Suppressor macrophage treated with lipopolysaccharide for 1 hour (primary cell): ENCODE measurements at places on chromosomes 11 and 22.

DNA sequence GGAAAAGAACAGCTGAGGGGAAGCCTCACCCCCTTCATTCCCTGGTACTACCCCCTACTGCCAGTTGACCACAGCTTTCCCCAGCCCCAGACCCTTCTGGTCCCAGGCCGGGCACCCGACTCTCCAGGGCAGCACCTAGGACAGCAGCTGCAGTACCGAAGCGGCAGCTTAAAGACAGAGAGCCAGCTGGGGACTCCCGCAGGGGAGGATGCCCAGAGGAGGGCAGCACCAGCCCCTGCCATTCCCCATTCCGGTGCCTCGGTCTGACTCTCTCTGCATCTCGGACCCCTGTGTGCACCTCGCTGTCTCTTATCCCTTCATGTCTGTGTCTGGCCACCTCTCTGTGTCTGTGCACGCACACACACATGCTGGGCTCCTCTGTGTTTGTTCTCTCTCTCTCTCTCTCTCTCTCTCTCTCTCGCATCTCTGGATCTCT is 9.4 kb downstream of the IGSF9B start:
- peak; percentile 9 for DNase-seq

DNA sequence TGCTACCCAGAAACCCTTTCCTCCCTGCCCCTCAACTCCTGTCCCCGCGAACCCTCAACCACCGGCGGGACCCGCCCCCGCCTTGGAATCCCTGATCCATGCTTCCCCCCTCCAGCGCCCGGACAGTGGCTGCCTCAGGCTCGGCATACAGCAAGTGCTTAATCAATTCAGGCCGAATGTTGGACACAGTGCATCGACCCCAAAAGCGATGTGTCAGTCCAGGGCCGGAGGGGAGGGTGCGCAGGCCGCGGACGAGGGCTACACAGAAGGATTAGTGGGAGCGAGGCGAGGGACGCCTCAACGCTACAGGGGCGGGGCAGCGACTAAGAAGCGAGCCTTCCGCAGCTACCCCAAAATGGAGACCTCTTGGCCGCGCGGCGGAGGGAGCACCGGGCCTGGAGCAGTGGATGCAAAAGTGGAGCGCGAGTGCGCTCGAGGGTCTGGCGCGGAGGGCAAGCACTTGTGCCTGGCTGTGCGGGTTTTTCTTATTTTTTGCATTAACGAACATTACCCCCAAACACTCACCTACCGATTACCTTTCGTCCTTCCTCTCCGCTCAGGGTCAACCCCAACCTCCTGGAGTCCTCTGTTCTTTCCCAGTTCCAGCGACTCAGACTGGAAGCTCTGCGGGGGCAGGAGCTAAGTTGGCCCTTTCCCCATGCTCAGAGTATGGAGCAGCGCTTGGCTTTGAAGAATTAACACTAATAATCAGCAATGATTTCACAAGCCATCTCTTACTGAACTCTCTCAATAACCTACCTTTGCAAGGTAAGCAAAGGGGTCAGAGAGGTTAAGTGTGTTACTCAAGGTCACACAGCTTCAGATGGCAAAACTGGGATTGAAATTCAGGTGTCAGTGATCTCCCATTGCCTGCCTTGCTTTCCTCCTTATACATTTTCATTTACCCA is 30.0 kb upstream of the WNT11 start:
- peak; percentile 77 for DNase-seq

GRCh38 chr22:27438271-27438980 is 363.1 kb downstream of the MN1 start:
- DNase-seq = no peak

- DNase-seq = peak; percentile 38
Measured at GRCh38 chr22:23183061-23183698, 2.9 kb downstream of the BCR start.

DNA sequence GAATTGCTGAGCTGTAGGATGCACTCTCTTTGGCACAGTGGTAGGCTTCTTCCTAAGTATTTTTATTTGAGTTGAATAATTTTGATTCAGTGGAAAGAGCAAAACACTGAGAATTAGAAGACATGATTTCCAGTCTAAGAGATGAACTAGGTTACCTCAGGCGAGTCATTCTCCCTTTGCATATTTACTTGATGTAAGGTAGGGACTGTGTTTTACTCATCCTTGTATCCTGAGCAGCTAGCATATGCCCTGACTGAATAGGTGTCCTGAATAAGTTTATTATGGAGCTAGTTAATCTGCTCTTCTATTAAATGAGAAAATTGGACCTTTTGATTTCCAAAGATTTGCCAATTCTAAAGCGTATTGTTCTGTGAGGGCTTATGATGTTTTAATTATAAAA is 50.7 kb downstream of the STIM1 start:
- DNase-seq = no peak

- no peak for DNase-seq
Measured at GRCh38 chr11:62671236-62671607, 251 bp upstream of the UQCC3 start.

DNA sequence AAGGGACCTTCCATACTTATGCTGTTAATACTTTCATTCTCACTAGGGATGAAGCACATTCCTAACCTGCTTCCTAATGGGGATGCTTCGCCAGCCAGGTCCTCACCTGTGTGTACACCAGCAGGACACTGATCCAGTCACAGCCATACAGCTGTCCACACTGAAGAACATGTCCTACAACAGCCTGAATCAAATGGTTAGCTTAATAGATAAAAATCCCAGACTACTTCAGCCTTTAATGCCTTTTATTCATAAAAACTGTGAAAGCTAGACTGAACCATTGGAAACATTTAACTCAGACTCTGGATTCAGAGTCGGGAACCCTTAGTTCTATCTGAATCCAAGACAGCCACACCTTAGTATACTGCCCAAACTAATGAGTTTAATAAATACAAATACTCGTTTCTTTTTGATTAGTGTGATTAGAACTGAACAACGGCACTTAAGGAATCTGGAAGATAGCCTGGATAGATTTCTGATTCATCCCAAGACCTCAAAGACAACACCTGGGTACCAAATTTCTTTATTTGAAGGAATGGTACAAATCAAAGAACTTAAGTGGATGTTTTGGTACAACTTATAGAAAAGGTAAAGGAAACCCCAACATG is 3.3 kb downstream of the FTH1 start:
- no peak for DNase-seq

DNA sequence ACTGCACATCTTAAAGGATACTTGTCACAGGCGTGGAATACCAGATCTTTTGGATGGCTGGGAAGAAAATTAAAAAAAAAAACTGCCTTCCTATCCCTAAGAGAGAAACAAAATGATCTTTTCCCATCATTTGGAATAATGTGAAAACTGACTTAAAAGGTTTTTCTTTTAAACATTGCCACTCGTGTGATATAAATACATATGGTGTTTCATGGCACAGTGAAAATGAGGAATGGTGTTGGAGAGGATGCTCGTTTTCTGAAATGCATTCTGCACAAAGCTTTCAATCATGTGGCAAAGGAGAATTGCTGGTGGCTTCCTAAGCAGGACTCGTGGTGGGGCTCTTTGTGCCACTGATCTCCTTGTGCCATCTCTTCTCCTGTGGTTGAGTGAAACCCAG is 74.9 kb upstream of the LRRC4C start:
- no peak for DNase-seq

GRCh38 chr11:129230006-129230405 is 37.9 kb upstream of the ARHGAP32 start:
- DNase-seq = peak; percentile 37

GRCh38 chr11:73317373-73317772 is 9.3 kb downstream of the ARHGEF17 start:
- DNase-seq = no peak

DNA sequence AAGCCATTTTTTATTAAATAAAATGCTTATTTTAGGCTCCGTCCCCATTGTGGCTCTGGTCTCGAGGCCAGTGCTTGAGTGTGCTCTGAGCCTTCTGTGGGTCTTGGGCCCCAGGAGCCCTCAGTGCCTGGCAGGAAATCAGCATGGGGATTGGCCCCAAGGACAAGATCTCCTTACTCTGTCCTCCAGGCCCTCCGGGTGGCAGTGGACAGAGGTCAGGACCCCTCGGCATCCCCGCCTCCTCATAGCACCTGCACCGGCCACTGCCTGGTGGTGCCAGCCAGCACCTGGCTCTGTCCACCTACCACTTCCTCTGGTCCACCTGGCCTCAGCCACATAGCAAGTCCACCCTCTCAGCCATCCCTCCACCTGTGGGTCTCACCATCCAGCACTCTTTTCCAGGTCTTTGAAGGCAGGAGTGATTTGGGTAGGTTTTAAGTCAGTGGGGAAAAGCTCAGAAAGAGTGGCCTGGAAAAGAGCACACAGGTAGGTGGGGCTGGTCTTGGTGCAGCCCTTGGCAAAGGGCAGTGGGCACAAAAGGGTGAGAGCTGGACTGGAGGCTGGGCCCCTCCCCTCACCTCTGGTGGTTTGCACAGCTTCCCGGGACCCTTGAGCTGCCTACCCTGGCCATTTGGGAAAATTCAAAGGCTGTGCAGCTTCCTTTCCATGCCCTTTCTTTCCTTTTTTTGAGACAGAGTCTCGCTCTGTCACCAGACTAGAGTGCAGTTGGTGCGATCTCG is 3.5 kb downstream of the CLDN5 start:
- no peak for DNase-seq

GRCh38 chr11:23283666-23284065 is 423.4 kb upstream of the CCDC179 start:
- no peak for DNase-seq

GRCh38 chr11:26028393-26028911 is 303.5 kb upstream of the ANO3 start:
- no peak for DNase-seq

DNA sequence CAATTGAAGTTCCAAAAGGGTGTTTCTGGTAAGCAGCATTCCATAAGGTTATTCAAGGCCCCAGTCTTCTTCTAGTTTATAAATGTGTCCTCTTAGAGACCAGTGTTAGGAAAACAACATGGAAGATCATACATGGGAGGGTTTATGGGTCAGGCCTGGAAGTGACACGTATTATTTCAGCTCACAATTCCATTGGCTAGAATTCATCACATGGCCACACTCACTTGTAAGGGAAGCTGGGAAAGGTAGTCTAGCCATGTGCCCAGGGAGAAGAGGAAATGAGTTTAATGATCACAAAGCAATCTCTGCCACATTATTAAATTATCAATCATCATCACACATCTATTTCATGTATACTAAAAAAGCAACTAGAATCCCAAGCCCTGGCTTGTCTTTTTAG is 181.7 kb upstream of the TBCEL start:
- DNase-seq = no peak

- no peak for DNase-seq
Measured at GRCh38 chr11:119317592-119318239, 786 bp upstream of the MCAM start.

DNA sequence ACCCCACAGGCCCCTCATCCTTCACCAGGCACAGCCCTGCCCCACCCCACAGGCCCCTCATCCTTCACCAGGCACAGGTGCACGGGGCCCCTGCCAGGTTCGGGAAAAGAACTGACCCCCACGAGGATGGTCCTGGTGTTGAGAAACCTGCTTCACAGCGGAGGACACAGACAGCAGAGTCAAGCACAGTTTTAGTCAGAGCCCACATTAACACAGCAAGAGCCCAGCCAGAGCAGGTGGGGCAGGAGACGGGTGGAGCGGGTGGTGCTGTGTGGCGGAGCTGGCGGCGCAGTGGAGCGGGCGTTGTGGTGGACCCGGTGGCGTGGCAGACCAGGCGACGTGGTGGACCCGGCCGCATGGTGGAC is 1085.5 kb downstream of the BRD1 start:
- DNase-seq = no peak

- no peak for DNase-seq
Measured at GRCh38 chr11:96215826-96216225, 127.2 kb downstream of the MAML2 start.

DNA sequence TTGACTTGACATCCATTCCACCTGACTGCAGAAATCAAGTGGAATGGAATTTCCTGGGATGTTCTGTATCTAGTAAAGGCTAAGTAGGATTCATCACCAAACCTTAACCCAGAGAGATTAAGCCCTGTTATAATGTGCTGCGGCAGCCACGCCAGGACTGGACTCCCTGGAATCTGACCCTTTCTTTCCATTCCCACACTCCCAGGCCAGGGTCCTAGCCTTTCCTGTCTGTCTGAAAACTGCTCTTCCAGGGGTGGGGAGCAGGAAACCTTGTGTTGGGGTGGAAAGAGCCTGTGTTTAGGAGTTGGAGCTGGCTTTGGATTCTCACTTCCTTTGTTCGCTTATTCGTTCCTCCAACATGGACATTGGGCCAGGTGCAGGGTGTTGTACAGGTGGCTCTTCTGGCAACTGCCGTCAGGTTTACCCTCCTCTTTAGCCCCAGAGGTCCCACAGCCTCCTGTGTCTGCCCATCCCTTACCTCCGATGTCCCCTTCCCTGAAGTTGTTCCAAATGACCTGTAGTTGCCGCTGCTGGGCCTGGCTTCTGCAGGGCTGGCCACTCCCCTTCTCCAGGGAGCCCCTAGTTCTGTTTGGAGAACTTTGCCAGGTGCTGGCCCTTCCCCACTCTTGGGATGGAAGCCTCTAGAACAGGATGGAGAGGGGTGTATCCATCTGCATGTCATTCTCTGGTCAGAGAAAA is 20.5 kb upstream of the PARVB start:
- no peak for DNase-seq

DNA sequence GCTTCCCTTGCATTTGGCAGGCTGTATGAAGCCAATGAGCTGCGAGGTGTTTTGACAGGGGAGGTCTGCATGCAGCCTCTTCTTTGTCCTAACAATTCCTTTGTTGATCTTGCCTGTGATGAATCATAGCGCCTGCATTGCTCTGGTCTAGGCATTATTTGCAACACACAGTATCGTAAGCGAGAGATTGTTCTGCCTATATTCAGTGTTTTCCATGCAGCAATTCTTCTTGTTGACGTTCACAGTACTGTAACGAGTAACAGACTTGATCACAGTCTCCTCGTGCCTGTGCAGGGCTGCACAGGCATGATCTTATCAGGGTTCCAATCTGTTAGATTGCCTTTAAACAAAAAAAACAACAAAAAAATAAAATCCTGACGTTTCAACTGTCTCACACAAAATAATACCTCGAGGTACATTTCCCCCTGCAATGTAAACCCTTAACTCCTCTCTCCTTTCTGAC is 13.9 kb upstream of the ADSL start:
- DNase-seq = no peak

DNA sequence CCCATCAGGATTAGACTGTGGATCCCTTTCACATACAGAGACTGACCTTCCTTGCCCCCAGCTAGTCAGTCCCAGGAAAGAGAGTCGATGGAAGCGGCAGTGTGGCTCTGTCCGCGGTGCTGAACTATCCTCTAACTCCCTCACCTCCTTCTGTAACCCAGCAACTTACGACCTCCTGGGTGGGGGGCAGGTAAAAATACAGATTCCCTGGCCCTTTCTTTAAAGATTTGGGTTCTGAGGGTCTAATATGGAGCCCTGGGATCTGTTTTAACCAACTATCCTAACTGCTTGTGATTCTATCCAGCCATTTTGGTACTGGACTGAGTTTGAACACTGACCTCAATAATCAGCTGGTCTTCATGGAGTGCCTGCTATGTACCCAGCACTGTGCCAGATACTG is 23.2 kb downstream of the MFNG start:
- peak; percentile 63 for DNase-seq

GRCh38 chr11:76267556-76267955 is 61.3 kb upstream of the WNT11 start:
- DNase-seq = no peak

- DNase-seq = no peak
Measured at GRCh38 chr22:44925465-44926123, 84.2 kb downstream of the PHF21B start.
